Hematopoietic multipotent progenitor cell treated with erythropoietin and hydrocortisone succinate and interleukin-3 and kit ligand, for 8 days (in vitro differentiated cells): ENCODE measurements at places on chromosomes 12 and 14.
A peak's percentile ranks its signal among the peaks of the same experiment; 100 is the strongest.

DNA sequence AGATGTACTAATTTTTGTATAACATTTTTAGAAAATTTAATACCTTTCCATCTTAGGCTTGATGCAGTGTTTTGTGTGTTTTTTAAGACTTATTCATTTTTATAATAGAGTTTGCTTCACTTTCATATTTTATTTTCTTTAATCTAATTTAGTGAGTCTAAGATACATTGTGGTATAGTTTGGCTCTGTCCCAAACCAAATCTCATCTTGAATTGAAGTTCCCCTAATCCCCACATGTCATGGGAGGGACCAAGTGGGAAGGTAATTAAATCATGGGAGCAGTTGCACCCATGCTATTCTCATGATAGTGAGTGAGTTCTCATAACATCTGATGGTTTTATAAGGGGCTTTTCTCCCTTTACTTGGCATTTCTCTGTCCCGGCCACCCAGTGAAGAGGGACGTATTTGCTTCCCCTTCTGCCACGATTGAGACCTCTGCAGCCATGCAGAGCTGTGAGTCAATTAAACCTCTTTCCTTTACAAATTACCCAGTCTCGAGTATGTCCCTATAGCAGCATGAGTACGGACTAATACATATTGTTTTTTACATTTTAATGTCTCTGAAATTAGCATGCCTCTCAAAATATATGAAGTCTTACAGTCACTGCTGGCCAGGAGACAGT is 34.9 kb downstream of the GABARAPL1 start:
- peak; percentile 9 for DNase-seq

DNA sequence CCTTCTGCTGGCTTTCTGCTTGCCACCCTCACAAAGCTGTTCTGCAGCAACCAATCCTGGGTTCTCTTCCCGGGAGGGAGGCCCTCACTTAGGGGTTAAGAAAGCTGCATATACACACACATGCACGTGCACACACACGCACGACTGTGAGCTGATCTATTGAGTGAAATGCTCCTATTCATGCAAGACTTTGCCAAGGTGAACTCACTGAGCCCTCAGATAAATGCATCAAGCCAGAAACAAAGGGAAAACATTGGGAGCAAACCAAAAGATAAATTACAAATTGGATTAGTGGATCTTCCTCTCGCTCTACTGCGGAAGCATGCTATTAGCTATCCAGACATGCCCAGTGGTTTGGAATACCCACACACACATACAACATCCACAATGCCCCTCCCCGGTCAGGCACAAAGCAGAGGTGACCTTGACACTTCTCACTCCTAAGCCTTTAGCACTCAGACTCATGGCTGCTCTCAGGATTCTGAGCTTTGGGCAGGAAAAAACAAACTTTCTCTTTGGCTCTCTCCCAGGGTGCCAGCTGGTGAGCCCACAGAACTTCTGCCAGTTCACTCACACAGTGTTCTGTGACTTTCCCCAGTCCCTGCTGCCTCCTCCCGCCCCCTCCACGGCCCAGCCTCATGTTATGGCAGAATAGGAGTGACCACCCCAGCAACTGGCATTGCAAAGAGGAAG is 320.0 kb downstream of the DPF3 start:
- DNase-seq: no peak

GRCh38 chr14:24416932-24417619 is 12.4 kb downstream of the CBLN3 start:
- no peak for DNase-seq

DNA sequence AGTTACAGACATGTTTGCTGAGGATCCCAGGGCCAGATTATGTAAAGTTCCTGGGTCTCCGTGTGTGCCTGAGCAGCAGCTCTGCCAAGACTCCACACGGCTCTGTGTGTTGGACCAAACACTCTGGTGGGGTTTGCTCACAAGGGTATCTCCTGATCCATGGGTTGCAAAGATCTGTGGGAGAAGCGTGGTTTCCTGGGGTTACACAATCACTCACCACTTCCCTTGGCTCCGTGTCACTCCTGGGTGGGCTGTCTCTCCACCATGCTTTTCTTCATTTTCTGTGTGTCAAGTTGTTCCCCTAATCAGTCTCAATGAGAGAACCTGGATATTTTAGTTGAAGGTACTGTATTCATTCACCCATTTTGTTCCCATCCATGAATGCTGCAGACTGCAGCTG is 1088.8 kb downstream of the FSCB start:
- DNase-seq: no peak

- no peak for DNase-seq
Observed at GRCh38 chr14:100410056-100410565, 87.0 kb downstream of the SLC25A47 start.

DNA sequence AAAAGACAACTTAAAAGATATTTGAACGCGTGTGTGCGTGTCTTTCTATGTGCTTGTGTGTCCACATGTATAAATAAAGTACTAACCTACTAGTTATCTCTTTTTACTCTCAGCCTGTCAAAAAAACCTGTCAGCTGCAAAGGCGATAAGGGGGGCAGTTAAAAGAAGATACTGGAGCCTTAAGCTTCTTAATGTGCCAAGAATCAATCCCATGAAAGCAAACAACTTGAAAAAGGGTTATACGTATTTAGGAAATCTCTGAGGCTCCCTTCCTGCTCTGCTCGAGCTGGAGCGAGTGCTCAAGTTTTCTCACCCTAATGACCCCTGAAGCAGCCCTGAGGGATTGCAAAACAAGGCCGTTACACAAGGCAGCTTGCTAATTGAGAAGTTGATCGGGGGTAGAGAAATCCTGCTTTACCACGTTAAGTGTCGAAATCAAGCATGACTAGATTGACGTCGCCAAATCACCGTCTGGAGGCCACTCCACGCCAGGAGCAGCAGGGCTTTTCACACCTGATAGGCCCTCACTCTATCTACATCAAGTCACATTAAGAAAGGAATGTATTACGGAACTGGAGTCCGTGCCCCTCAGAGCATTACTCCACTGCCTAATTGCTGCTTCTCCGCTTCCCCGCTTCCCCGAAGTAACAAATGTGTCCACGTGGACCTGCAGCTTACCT is 32.4 kb downstream of the LMO3 start:
- no peak for DNase-seq

GRCh38 chr12:120586206-120586605 is 5.0 kb upstream of the POP5 start:
- no peak for DNase-seq

GRCh38 chr12:104055686-104056388 is 5.8 kb upstream of the GLT8D2 start:
- no peak for DNase-seq

GRCh38 chr12:570435-570920 is 92.8 kb downstream of the NINJ2 start:
- no peak for DNase-seq

- DNase-seq: no peak
Observed at GRCh38 chr14:71538288-71538687, 393.9 kb upstream of the RGS6 start.

DNA sequence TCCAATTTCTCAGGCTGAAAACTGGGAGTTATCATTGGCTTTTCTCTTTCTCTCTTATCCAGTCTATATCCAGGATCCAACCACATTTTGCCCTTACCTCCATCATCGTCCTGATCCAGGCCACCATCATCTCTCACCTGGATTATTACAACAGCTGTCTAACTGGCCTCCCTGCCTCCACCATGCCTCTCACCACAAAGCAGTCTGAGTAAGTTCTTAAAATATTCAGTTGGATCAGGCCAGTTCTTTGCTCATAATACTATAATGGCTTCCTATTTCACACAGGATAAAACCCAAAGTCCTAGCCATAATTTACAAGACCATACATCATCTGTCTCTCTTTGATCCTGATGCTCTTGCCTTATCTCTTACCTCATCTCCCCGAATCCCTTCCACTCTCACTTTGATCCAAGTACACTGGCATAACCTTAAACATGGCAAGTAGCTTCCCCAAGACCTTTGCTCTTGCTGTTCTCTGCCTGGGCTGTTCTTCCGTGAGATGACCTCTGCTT is 133.4 kb upstream of the RAP1B start:
- DNase-seq: no peak

GRCh38 chr14:75222208-75222701 is 45.8 kb upstream of the TMED10 start:
- no peak for DNase-seq

GRCh38 chr12:12859690-12860089 is 31.7 kb upstream of the GPRC5A start:
- no peak for DNase-seq

- no peak for DNase-seq
Observed at GRCh38 chr12:6047249-6048237, 76.9 kb downstream of the VWF start.

DNA sequence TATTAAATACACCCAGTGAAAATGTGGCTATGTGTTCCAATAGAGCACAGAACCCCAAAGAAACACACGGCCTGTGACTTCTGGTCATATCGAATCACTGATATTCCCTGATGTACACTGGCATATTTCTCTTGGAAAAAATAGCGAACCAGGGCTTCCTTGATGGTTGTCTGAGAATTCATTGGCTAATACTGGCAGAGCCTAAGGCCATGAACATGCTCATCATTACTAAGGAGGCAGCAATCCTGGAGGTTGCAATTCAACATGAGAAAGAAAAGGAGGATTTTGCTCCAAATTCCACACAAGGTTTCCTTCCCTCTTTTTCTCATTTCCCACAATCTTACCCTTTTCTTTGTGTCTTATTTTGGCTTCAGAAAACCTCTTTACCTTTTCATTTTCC is 212.9 kb upstream of the HMGA2 start:
- no peak for DNase-seq

DNA sequence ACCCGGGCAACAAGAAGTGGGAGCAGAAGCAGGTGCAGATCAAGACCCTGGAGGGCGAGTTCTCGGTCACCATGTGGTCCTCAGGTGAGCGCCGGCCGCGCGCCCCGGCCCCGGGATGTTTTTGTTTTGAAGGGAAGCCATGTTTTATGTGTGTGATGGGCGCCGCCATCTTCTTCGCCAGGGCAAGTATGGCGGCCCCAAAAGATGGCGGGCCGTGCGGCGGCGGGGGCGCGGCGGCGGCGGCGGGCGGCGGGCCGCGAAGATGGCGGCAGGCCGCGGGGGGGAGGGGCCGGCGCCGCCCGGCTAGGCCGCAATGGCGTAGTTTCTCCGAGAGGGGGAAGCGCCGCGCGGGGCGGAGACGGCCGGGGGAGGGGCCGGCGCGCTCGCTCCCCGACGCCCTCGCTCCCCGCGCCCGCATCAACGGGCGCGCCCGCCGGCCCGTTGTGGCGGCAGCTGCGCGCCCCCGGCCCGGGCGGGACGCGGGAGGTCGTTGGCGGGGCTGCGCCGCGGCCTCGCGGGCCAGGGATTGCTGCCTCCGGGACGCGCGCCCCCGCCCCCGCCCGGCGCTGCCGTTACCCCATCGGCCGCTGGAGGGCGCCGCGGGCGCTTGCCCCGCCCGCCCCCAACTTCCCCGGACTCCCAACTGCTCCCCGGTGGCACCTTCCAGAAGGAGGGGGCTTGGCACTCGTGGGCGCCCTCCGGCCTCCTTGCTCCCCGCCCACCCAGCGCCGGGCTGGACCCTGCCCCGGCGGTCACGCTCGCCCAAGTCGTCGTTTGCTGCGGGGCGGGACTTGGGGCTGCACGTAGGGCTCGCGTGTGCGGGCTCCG is 1.1 kb downstream of the YY1 start:
- peak; percentile 81 for DNase-seq

DNA sequence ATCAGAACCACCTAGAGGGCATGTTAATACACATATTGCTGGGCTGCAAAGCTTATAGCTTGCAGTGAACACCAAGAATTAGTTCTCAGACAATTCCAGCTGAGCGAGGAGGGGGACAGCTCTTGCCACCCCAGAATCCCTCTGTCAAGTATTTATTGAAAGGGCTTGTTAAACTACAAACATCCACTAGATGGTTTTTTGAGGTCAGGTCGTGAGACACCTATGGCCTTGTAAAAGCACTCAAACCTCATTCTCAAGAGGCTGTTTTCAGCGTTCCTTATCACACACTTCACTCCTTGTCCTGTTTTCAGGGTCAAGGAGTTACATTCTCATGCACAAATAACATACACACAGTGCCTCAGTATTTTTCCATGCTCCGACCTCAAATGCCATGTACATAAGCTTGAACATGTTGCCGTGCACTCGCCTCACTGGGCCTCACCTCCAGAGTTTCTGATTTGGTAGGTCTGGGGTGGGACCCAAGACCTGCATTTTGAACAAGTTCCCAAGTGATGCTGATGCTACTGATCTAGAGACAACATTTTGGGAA is 98.8 kb upstream of the PTPRR start:
- DNase-seq: no peak

- DNase-seq: no peak
Observed at GRCh38 chr12:66627270-66627987, 51.4 kb downstream of the GRIP1 start.

- no peak for DNase-seq
Observed at GRCh38 chr12:42728770-42729534, 139.4 kb upstream of the PRICKLE1 start.

DNA sequence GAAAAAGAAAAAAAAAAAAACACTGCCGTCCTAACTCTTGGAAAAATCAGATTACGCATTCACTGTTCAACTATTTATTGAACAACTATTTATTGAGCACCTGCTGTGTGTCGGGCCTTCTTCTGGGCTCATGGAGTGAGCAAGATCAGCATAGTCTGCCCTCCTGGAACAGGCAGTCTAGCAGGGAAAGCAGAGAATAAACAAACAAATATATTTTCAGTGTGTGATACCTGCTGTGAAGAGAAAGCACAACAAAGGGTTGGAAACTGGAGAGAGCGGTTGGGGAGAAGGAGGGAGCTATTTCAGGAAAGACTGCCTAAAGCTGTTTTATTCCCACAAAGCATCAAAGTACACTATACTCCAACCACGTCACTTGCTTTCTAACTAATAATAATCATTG is 10.8 kb downstream of the PROX2 start:
- DNase-seq: no peak

DNA sequence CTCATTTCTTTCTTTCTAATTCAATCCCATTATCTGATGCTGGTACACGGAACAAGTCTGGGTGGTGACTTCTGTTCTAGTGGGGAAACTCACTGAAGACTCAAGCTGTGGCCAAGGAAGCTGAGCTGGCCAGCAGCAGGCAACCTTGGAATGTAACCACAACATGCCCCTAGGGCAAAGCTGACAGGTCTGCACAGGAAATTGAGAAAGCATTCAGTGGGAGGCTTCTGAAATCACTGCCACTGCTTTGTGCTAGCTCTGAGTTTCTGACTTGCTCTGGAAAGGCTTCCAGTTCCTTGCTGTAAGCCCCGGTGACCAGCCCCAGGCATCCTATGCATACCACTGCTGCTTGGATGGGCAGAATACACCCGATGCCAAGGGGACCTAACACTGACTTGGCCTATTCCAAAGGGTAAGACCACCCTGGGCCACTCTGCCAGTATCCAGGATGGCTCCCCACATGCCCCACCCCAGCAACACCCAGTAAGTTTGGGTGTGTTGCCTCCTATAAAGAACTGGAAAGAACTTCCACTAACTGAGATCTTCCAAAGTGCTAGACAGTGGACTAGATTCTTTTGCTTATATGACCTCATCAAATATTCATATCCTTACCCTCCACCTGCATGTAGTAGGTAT is 84.5 kb upstream of the CDKN3 start:
- DNase-seq: no peak
